HEK293T (cell line): ENCODE measurements at places on chromosomes 16 and 17.
A peak's percentile ranks its signal among the peaks of the same experiment; 100 is the strongest.

- DNase-seq = no peak
These were observed 3.1 kb upstream of the MED11 start for GRCh38 chr17:4728124-4728523.

DNA sequence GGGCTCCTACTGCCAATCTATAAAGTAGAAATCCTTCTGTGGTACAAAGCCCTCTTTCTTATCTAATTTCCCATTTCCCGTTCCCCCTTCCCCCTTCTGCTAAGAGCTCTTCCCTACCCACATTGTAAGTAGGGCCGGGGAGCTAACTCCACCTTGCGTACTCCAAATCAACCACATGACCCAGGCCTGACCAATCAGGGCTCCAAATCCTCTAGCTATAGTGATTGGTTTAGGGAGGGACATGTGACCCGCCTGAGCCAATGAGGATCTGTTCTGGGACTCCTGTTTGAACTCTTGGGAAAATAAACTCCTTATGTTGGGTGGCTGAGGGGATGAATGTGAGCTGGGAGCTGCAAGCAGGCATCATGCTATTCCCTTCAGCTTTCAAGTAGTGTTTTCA, 40.9 kb upstream of the MEOX1 start:
- DNase-seq = peak; percentile 56

GRCh38 chr17:17361867-17362539, 58.8 kb downstream of the NT5M start:
- DNase-seq = no peak

- no peak for DNase-seq
These were observed 18.7 kb upstream of the COX10 start for GRCh38 chr17:14050616-14051015.

GRCh38 chr17:29726715-29727252, 104.1 kb upstream of the CORO6 start:
- DNase-seq = no peak
